Vagina (tissue), 2 donors: ENCODE measurements at places on chromosomes 11 and 22.

DNA sequence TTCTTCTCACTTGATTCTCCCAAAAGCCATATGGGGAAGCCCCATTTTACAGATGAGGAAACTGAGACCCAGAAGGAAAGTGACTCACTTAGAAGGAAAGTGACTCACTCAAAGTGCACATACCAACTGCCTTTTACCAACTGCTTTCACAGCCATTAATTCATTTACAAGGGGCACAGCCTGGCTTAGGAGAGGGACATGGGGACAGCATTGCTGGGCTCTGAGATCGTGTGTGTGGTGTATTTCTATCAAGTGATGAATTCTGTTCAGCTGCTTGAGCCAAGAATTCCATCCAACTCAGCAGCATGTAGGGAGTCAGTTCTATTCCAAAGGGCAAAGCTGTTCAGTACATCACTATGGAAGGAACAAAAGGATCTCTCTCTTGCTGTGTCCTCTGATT, 23.5 kb upstream of the PAK1 start:
- no peak for DNase-seq

GRCh38 chr11:44029507-44029845, 18.3 kb upstream of the ACCSL start:
- peak; percentile 67 for DNase-seq

DNA sequence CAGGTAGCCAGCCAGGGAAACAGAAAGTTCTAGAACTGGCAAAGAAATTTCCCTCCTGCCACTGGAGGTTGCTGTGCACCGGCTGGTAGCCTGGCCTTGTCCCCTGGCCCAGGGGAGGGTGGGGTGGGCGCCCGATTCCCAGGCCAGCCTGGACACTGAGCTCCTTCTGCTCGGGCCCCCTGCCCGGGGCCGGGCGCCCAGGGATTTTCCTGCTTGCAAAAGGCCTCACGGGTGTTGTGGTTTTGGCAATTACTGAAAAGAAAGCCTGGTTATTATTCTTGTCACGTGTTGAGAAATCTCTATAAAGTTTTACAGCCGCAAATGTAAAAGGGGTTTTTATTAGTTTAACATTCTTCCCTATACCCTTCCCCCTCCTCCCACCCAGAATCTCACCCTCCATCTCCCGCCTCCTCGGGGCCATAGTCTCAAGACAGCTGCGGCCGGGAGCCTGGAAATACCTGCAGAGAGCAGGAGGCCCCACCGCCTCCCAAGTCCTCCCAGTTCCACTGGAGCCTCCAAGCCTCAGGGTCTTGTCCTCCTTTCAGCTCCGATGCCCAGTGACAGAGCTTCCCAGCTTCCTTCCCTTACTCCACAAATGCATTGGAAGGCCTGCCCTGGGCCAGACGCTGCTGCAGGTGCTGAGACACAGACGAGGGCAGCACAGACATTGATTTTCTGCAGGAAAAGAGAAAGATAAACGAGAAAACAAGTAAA, 1515.6 kb downstream of the TBC1D22A start:
- no peak for DNase-seq

GRCh38 chr22:35314161-35314942, 14.7 kb downstream of the TOM1 start:
- peak; percentile 84 for DNase-seq

DNA sequence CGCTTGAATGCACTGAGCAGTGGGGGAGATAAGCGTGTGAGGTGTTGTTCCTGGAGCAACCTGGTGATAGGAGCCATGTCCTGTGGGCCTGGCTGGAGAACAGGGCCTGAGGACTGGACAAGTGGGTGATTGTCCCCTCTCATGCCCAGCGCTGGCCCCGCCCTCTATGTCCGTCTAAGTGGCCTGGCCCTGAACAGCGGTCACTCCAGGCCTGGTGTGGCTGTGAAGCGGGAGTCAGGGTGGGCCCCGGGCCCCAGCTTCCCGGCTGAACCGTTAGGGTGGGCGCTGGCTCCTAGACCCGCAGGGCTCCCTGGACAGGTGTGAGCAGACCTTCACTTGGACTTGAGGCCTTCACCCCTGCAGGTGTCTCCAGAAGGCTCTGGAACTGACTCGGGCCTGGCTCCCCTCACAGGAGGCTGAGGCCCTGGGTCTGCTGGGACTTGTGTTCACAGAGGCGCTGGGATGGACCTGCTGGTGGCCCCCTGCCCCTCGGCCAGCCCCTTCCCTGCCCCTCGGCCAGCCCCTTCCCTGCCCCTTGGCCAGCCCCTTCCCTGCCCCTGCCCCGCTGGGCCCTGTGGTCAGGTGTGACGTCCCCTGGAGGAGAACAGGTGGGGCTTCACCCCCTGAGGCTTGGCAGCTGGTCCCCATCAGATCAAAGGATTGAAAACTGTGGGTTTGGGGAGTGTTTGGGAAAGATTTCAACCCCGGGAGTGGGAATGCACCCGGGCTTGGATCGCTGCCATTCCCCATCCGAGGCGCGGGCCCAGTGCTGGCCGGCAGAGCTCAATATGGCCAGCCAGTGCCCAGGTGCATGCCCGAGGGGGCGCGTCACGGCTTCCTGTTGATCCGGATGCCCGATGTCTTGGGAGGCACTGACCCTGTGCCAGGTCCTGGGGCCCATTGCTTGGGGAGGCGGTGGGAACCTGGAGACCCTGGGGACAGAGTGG, 3.2 kb upstream of the MUC6 start:
- no peak for DNase-seq

GRCh38 chr22:42366806-42367581, 65.2 kb downstream of the NFAM1 start:
- no peak for DNase-seq
